Ureter (tissue), 1 donor: ENCODE measurements at places on chromosomes 6 and 20.

- DNase-seq, result no peak
These were observed 61.3 kb downstream of the ZDHHC14 start for GRCh38 chr6:157442291-157442690.

GRCh38 chr6:109321752-109322151, 60.5 kb downstream of the CD164 start:
- no peak for DNase-seq

GRCh38 chr6:47402081-47402480, 75.5 kb upstream of the CD2AP start:
- no peak for DNase-seq

DNA sequence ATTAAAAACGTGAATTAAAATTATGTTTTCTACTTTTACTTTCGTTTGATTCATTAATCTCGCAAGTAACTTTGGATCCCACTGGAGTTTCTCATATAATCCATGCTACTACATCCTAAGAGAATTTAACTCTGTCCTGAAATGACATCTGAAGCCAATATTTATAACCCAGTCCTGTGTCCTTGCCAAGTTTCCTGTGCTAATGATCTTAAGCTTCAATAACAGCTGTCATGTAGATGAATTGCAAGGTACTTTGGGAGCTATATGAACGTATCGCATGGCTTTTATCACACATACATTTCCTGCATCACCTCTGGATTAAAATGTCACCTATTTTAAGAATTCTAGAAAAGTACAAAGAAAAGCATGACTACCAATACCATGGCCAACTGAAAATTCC, 833.8 kb upstream of the CITED2 start:
- no peak for DNase-seq

DNA sequence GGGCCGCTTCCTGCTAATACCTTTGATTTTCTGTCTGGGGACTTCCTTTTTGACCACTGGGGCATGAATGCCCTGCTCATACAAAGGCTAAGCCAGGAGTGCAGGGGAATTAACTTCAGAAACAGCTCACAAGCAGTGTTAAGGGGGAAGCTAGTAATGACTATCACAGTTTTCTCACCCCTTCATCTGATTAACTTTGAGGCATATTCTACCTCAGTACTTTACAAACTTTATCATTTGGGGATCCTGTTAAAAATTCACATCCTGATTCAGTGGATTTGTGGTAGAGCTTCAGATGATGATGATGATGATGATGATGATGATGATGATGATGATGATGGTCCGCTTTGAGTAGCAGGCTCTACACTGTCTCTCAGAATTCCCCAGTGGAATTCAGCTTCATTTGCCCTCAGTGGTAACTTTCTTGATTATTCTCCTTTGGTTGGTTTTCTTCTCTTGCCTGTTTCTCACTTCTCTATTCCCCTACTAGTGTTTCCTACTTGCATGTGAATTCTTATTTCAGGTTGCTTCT, 78.4 kb upstream of the TMEM170B start:
- no peak for DNase-seq

- no peak for DNase-seq
These were observed 110.2 kb upstream of the RREB1 start for GRCh38 chr6:6997263-6998193.

DNA sequence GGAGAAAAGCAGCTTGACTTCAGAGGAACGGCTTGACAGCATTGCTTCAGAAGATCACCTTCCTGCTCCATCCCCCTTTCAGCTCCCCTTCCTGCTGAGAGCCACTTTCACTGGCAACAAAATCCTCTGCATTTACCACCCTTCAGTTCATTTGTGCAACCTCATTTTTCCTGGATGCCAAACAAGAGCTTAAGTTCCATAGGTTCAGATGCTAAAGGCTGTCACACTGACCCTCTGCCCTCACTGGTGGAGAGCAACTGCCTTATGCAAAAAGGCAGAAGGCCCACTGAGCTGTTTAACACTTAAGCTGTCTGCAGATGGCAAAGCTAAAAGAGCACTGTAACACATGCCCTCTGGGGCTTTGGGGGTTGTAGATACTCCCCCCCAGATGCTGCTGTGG, 131.2 kb upstream of the SPACA1 start:
- no peak for DNase-seq

DNA sequence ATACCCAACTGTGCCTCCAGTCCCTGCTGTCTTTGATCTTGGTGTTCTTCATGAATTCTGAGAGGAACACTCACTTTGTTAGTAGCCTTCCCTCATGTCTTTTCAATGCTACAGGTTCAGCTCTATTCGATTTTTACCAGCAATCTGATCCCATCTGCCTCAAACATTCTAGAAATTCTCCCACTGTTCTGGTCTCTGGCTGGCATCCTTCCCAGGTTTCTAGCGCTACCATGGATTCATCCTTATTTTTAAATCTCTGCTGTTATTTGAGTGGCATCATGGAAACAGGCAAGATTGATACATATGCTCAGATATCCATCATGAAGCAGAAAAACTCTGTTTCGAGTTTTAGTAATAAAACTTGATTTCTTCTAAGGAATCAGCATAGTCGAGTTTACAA, 94.8 kb downstream of the GRM1 start:
- DNase-seq, result no peak

- DNase-seq, result no peak
These were observed 27.9 kb upstream of the DSP start for GRCh38 chr6:7513529-7513928.

- DNase-seq, result peak; percentile 79
These were observed 9.5 kb downstream of the C20orf202 start for GRCh38 chr20:1212607-1213396.

GRCh38 chr6:16759181-16759645, 2.0 kb downstream of the ATXN1 start:
- DNase-seq, result no peak

- no peak for DNase-seq
These were observed 35.4 kb upstream of the PHACTR2 start for GRCh38 chr6:143642403-143642802.

DNA sequence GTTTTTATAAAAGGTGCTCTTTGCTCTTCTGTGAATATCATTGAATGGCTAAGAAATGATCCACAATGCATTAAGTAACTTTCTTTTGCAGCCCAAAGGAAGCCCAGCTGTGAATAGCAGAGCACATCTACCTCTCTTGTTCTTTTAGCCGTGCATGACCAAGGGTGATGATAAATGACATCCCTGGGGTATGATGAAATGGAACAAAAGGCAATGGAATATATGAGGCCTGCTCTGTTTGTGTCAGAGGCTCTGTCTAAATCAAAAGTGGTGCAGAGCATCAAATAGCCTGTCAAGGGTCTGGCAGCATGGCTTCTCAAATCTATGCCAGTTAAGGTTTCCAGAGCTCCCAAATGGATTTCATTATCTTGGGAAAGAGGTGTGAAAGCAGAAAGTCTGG, 362.6 kb upstream of the RNF217 start:
- no peak for DNase-seq

DNA sequence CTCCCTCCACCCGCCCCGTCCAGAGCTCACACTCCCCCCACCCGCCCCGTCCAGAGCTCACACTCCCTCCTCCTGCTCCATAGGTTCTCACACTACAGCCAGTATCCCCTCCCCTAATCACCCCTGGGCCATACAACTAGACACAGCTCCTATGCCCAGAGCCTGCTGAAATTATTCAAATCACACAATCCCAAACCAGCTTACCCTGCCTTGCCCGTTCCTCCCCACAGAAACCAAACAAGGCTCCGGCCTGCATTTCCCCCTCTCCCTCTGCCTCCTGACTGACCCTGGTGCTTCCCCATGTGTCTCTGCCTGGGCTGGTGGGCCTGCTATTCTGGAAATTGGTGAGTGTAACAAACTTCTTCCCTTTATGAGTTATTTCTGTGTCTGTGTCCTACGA, 18.6 kb downstream of the SLC2A4RG start:
- no peak for DNase-seq

DNA sequence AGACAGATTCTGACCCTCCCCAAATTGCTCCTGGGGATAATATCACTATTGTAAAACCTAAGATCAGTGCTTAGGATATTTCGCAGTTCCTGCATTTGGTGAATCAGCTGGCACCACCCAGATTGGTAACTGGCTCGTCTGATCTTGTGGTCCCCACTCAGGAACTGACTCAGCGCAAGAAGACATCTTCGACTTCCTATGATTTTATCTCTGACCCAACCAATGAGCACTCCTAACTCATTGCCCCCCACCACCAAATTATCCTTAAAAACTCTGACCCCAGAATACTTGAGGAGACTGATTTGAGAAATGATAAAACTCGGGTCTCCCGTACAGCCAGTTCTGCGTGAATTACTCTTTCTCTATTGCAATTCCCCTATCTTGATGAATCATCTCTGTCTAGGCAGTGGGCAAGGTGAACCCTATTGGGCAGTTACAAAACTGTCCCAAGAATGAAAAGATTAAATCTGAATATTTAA, 55.7 kb upstream of the PRND start:
- DNase-seq, result no peak

DNA sequence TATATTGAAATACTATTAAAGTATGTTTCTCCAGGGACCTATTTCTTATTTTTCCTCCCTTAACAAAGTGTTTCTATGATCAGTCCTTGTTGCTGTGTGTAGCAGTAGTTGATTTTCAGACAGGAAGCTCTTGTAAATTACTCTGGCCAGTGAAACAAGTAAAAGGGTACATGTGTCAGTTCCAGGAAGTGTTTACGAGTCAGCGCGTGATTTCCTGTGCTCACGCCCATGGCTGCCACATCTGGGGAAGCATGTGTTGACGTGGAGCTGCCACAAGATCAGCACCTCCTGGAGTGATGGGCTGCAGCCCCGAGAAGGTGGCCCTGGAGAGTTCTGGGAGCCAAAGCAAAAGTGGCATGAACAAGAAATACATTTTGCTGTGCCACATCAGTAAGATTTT, 38.6 kb upstream of the GGTLC1 start:
- DNase-seq, result peak; percentile 64
